ENCODE measurements at places on chromosomes 3 and 15. TPM values are rescaled to one million over a fixed set of nuclear protein-coding genes. Genes with fewer than 3 reads are reported as not detected.

The CTXND1 gene
- polyA plus RNA-seq, result not detected

The OSTN gene
- polyA plus RNA-seq, result not detected

The TMEM207 gene
- polyA plus RNA-seq, result not detected

DNA sequence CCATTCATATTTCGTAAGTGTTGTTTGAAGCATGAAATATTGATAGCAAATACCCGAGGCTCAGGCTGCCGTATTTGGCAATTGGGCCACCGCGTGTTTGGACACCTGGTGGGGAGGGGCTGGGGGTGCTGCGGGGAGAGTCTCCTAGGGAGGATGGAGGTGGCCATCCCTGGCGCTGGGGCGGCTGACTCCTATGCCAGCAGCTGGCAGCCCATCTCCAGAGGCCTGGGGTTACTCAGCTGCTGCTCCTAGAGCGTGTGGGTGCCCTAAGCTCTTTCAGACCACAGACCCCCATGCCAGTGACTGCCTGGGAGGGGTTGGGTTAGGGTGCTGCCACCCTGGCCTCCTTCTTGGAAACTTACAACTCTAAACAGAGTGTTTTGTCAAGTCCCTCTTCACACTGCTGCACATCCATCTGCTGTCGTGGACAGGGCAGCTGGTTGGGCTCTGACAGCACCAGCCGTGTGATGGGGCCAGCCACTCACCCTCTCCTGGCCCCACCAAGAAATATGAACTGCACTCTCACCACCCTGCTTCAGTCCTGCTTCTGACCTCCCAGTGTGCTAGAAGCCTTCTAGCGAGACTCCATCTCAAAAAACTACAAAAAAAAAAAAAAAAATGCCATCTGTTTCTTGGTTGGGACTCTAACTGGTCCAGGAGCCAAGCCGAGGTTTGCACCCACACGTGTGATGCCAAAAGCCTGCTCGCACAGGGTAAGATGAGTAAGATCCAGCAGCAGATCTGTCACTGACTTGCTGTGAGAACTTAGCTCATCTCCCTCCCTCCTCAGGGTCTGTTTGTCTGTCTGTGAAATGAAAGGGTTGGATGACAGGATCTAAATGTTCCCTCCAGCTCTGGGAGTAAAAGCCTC, 156.2 kb downstream of the MEGF11 start:
- no peaks in the 10 kb centered on the region for H3K4me1 ChIP-seq
- no peaks in the 10 kb centered on the region for H3K36me3 ChIP-seq
- no peak overlapping the region for H3K27ac ChIP-seq

DNA sequence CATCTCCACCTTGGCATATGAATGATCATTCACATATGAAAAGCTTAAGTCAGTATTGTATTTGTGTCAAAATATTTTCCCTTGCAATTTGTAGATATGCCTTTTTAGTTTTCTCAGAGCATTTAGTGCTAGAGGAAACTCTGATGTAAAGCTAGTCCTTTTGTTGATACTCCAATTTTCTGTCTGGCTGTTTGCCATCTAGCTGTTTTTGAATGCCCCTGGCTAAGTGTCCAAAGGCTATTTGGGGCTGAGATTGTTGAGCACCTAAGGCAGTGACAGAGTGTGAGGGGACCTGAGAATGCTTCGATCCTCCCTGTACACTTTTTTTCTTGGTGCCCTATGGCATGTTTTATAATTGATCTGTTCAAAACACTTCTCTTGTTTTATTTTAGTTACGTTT, 3.1 kb downstream of the SLC51B start:
- no peak overlapping the region for H3K4me3 ChIP-seq
- peaks cover 13% of the 10 kb centered on the region for H3K4me1 ChIP-seq

GRCh38 chr3:41508063-41508696, 308.9 kb downstream of the CTNNB1 start:
- H3K4me3 ChIP-seq, result no peak overlapping the region
- DNase-seq, result no peak
- no peaks in the 10 kb centered on the region for H3K36me3 ChIP-seq
- H3K27ac ChIP-seq, result no peak overlapping the region

- no peaks in the 10 kb centered on the region for H3K27me3 ChIP-seq
- H3K4me1 ChIP-seq, result no peaks in the 10 kb centered on the region
- no peak overlapping the region for H3K4me3 ChIP-seq
- no peak overlapping the region for H3K27ac ChIP-seq
- H3K36me3 ChIP-seq, result no peaks in the 10 kb centered on the region
- no peak for DNase-seq
Observed at GRCh38 chr3:45412763-45413162, 24.4 kb downstream of the LARS2 start.

All from CD4-positive, alpha-beta memory T cell (primary cell).